Activated CD4-positive, alpha-beta T cell treated with anti-CD3 and anti-CD28 coated beads, Interleukin-10, Interleukin-2, amounts not matched to agents 100 ng/mL and 50 ng/mL, durations not matched to agents 16 hours and 8 hours (primary cell): ENCODE measurements at places on chromosomes 4 and X.

DNA sequence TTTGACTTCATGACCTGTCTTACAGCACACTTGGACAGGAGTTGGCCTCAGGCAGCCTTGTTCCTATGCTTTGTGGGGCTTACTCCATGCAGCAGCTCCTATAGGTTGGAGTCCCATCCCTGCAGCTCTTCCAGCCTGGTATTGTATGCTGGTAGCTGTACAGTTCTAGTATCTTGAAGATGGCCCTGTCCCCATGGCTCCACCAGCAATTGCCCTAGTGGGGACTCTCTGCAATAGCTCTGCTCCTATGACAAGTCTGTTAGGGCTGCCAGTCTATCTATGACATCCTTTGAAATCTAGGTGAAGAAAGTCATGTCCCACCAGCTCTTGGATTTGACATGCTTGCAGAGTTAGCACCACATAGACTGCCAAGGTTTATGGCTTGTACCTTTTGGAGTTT lies 252.6 kb downstream of the ANTXR2 start:
- DNase-seq = no peak

- DNase-seq = no peak
These were observed 54.5 kb downstream of the TENM3 start for GRCh38 chr4:182297659-182298058.

DNA sequence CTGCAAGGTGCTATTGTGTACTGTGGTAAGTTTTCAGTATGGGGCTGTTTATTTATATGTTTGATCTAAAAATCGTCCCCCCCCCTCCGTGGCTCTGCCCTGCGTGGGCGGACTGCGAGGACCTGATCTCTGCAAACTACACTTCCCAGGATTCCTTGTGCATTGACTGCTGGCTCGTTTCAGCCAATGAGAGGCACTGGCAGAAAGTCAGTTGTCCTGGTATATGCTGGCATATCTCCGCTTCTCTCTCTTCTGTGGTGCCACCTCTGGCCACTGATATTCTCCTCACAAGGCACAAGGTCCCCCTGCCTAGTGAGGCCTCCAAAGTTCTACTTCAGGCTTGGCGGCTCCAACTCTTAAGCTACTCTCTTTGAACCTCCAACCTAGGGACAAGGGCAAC lies 168.8 kb upstream of the ZFP42 start:
- no peak for DNase-seq

GRCh38 chr4:80265571-80266252 lies 752 bp upstream of the FGF5 start:
- DNase-seq = no peak

GRCh38 chr4:169438057-169438480 lies 167.3 kb upstream of the SH3RF1 start:
- DNase-seq = no peak

DNA sequence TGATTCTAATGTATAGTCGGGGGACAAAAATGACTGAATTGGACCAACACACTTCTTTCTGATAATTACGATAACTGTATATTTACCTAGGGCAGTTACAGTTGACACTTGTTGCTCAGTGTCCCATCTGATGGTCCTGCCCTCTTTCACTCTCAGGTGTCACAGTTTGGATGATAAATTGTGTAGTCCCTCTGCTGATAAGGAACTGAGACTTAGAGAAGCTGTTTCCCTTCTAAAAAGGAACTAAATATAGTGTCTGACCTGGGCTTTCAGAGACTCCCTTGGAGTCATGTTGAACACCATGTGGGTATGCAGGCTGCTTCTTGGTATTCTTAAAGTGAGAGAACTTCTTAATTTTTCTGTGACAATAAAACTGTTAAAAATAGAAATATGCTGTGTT lies 23.7 kb upstream of the PNPLA4 start:
- DNase-seq = no peak

- DNase-seq = no peak
These were observed 82.2 kb downstream of the APBB2 start for GRCh38 chr4:41132055-41132683.

- no peak for DNase-seq
These were observed 186.4 kb downstream of the PPP4R3C start for GRCh38 chrX:27276751-27277150.

DNA sequence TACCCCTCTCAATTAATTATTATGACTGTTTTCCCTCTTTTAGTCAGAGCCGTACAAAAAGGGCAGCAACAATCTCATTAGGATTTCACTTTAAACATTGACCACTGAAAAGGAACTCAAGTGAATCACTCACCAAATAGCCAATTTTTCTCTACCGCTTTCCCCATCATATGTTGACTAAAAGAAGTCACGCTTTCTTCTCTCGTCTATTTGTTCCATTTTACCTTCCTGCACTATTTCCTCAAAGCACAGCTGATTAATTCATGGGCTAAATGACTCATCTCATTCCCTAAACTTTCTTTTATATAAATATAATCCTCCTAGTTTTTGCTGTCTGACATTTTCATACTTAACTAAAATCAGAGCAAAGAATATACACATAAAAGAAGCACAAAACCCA lies 8.2 kb downstream of the MID1 start:
- DNase-seq = no peak

GRCh38 chr4:7006411-7006810 lies 36.8 kb upstream of the TADA2B start:
- DNase-seq = no peak

DNA sequence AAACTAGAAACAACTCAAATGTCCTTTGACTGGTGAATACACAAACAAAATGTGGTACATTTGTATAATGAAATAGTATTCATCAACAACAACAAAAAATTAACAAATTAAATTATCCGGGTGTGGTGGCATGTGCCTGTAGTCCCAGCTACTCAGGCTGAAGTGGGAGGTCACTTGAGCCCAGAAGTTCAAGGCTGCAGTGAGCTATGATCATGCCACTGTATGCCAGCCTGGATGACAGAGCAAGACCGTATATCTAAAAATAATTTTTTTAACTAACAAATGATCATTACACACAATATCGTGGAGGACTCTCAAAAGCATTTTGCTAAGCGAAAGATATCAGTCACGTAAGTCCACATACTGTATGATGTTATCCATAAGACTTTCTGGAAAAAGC lies 71.6 kb upstream of the SORBS2 start:
- no peak for DNase-seq

DNA sequence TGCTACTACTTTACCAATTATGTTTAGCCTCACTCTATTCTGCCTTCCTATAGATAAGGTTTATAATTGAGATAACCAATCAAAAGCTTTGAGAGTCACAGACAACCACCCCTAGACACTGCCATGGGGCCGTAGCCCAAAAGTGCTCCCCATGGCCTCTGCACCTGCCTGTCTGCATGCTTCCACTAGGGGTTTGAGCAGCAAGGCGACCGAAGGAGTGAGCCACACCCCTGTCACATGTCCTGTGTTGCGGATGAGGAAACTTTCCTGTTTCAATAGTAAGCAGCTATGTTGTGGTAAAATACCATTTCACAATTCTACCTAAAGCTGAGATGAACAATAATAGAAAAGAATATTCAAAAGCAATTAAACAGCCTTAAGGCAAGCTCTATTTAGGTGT lies 856.0 kb upstream of the FRG1 start:
- no peak for DNase-seq

DNA sequence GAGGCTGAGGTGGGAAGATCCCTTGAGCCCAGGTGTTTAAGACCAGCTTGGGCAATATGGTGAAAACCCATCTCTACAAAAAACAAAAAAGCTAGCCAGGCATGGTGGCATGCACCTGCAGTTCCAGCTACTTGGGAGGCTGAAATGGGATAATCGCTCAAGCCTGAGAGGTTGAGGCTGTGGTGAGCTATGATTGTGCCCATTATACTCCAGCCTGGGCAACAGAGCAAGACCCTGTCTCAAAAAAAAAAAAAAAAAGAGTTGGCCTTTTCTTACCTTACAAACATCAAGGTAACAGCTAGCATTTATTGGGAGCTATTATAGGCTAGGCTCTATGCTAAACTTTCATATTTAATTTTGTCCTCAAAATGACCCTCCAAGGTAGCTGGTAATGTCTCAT lies 43.4 kb downstream of the PTTG2 start:
- no peak for DNase-seq

DNA sequence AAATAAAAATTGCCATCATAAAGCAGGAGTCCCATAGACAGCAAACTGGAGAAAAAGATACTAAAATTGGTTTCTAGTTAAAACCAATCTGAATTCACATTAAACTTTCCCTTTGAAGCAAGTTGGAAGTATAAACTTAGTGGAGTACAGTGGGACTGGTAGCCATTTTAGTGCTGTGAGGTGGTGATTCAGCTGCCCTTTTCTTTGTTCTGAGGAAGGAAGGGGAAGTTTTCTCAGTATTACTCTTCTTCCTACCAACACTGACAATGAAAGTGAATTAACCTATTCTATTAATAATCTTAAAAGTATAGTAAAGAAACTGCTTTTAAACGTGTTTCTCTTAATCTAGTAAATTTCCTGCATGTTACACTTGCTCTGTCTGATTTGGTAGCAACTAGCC lies 36.7 kb downstream of the SLC9A6 start:
- DNase-seq = peak; percentile 26

DNA sequence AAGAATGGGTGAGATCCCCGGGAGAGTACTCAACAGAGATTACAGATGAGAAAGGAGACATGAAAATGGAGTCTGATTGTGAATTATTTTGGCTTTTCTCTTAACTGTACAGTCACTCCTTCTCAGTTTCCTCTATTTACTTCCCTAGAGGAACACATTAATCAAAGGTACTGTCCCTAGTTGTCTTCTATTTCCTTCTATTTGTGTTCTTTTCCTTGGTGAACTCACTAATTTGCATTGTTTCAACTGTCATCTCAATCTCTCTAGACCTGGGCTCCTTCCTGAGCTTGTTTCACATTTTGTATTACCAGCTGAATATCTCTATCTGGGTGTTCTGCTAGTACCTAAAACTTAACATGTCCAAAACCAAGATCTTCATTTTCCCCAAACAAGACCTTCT lies 59.8 kb downstream of the ABCB7 start:
- peak; percentile 0 for DNase-seq

DNA sequence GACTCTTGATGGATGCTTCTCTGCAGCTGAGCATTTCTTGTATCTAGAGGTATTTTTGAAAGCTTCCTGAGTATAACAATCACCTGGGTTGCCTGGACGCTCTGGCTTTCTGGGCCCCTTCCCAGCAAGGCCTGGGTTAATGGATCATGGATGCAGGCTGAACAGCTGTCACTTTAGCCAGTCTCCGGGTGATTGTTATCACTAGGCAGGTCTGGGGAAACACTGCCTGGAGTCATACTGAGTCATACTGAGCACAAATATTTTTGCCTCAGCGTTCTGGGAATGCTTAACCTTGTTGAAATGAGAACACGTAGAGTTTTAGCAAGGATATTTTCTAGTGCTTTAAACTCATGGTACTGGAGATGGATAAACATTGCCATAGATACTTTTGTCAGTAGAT lies 102.6 kb downstream of the PHEX start:
- DNase-seq = no peak

DNA sequence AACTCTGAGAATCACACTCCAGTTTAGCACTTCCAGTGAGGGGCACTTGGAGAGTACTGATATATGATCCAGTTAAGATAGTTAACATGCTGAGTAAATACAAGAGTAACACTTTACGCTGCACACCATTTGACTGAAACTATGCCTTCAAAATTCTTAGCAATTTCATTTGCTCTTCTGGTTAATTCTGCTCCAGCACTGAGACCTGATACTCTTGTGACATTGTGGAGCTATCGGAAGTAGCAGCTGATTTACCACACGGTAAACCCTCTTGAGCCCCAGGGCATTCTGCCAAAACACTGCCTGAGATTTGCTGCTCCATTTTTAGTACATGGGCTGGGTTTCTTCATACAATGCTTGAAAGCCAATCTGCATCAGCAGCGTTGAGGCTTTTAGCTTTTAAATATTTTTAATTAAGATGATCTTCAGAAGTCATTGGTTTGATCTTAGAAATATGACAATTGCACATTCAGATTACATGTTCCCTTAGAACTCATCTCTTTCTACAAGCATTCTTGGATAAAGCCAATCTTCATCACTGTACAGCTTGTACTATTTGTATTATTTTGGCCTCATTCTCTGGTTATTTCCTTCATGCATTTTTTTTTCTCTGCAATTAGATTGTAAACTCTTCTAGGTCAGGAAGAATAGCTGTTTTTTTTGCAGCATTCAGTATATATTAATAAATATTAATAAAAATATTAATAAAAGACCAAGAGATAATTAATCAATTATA lies 67.8 kb upstream of the ETNPPL start:
- peak; percentile 81 for DNase-seq

DNA sequence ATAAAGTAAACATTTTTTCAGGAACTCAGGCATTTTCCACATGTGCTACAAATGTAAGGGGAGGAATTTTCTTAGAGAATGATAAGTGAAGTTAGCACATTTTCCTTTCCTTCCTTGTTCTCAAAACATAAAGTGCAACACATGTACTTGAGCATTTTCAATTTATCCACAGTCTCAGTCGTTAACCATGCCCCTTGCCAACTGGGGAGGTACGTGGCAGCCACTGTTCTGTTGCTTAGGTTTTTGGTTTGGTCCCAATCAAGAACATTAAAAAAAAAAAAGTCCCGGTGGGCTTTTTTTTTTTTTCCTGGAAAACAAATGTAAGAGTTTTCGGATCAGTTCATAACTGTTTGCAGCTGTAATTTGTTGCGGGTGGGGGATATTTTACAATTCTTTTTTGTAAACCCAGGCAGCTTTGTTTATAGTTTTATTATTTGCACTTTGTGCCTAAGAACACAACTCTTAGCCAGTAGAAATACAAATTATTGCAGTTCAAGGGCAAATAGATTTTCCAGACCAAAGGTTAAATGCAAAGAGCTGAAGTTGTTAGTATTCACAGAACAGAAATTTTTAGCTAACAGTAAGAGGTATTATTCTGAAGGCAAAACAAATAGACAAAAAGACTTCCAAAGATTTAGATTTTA lies 112.1 kb upstream of the NAP1L5 start:
- no peak for DNase-seq

GRCh38 chrX:126141014-126141413 lies 25.1 kb downstream of the DCAF12L2 start:
- no peak for DNase-seq

- DNase-seq = peak; percentile 30
These were observed 210.6 kb upstream of the KLF3 start for GRCh38 chr4:38453253-38453881.

GRCh38 chr4:163595580-163595979 lies 101.1 kb downstream of the TMA16 start:
- DNase-seq = no peak

- DNase-seq = no peak
These were observed 34.1 kb downstream of the PRRG1 start for GRCh38 chrX:37383313-37383712.

DNA sequence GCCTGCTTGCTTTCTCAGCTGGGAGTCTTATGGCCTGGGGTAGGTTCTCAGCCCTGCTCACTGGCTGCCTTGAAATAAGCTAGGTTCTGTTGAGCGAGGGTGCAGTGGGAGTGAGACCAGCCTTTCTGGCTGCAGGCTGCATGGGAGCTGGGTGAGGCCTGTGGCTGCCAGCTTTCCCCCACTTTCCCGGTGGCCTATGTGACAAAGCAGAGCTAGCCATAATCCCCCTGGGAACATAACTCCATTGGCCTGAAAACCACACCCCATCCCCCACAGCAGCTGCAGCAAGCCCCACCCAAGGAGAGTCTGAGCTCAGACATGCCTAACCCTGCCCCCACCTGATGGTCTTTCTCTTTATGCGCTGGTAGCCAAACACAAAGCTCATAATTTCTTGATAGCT lies 118.9 kb downstream of the KLHL4 start:
- DNase-seq = no peak

GRCh38 chr4:151197247-151197646 lies 79.7 kb upstream of the PRSS48 start:
- DNase-seq = no peak

- no peak for DNase-seq
These were observed 107.0 kb downstream of the CT47B1 start for GRCh38 chrX:120768681-120769080.
